Cerebellum (tissue), 4 donors: ENCODE measurements at places on chromosomes 11 and 22. TPM values are rescaled to one million over a fixed set of nuclear protein-coding genes. Genes with fewer than 3 reads are reported as not detected.

DNA sequence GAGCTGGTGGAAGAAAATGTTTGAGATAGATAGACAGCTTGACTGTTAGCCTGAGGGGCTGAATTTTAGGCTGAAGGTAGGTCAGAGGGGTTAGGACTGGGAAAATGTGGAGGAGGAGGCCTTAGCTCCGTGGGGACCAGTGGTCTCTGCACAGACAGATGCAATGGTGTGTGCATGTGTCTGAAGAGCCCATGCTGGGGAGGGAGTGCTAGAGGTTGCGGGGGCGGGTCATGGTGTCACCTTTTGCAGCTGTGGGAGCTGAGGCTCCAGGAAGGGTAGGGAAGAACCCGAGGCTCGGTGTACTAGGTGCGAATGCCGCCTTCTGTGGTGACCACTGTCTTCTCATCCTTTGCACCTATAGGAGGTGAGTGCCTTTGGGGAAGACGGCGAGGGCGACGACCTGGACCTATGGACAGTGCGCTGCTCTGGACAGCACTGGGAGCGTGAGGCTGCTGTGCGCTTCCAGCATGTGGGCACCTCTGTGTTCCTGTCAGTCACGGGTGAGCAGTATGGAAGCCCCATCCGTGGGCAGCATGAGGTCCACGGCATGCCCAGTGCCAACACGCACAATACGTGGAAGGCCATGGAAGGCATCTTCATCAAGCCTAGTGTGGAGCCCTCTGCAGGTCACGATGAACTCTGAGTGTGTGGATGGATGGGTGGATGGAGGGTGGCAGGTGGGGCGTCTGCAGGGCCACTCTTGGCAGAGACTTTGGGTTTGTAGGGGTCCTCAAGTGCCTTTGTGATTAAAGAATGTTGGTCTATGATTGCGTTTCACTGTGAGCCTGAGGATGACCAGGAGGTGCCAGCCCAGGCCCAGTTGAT, 1.6 kb downstream of the SDF2L1 start:
- DNase-seq: no peak

Gene F2
- total RNA-seq: 0.18 TPM

Gene PIH1D2
- 3.4 TPM for total RNA-seq

DNA sequence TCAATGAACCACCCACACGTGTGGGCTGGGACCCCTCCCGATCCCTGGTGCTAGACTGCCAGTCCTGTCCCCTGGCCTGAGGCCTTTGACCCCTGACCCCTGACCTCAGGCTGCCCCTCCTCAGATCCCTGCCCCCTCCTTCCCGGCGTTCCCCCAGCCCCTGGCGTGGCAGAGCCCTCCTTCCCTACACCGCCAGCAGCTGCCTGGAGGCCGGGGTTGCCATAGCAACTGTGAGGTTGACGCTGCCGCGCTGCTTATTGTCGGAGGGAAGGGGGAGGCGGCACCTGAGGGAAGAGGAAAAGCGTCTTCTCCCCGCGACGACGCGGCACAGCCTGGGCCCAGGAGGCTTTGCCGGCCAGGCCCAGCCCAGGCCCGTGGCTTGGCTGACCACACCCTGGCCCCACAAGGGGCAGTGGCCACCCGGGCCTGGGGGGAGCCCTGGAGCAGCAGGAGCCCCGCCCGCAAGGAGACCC, 32.6 kb downstream of the SHANK3 start:
- DNase-seq: peak; percentile 80

Gene TBX1
- 0.64 TPM for total RNA-seq

DNA sequence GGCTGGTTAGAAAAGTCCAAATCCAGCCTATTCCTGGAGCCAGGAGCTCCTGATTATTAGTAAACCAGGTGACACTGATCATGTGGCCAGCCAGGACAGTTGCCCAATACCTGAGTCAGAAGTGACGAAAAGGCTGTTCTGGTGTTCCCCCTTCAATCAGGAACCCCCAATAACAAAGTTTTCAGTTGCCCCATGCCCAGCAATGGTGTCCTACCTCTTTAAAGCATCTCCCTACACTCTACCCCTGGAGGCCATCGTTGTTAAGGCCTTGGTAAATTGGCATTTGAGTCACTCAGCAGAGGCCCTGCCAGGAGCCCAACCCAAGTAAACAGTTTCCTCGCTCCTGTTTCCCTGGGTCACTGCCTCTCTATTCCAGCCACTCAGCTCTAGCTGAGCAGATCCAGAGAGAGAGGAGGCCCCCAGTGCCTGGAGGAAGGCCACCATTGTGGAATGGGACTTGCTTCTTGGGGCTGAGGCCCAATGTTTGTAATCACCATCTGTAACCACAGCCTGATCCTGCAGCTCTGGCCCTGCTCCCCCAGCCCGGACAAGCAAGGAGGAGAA, 25.0 kb downstream of the ARHGAP1 start:
- DNase-seq: no peak

DNA sequence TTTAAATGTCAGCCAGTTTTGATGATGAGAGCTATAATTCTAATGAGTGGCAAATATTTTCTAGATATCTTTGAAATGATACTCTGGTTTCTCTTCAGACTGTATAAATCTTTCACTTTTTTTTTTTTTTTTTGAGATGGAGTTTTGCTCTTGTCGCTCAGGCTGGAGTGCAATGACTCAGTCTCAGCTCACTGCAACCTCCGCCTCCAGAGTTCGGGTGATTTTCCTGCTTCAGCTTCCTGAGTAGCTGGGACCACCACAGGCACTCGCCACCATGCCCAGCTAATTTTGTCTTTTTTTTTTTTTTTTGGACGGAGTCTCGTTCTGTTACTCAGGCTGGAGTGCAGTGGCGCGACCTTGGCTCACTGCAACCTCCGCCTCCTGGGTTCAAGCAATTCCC, 113.6 kb downstream of the TEAD1 start:
- no peak for DNase-seq

- DNase-seq: no peak
Measured at GRCh38 chr11:82653752-82654151, 79.9 kb downstream of the FAM181B start.

GRCh38 chr22:49183208-49183825, 644.4 kb downstream of the BRD1 start:
- DNase-seq: no peak

Gene ACRV1
- 0.18 TPM for total RNA-seq

DNA sequence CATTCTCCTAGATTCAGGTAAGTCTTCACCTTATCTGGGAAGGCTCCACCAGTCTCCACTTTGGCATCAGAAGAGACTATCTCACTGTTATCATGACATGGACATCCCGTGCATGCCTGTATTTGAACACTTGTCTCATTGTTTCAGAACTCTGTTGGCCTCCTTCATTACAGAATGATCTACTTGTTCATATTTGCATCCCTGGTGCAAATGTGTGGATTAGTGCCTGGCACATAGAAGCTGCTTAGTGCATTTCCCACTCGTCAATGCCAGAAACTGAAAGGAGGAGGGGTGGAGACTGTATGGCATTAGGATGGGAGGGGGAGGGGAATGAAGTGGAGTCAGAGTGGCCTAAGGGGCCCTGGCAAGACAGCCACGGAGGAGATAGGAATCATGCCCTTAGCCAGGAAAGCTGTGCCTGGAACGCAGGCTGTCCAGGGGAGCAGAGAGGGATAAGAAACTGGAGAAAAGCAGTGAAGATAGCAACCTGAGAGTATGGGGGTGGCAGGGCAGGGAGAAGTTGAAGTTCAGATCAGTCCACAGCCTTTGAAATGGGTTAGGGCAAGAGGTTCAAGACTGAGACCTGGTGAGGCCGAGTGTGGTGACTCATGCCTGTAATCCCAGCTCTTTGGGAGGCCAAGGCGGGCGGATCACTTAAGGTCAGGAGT, 53.8 kb upstream of the CAPRIN1 start:
- DNase-seq: no peak
